Bone marrow (tissue), 2 donors: ENCODE measurements at places on chromosomes 5 and 9.

DNA sequence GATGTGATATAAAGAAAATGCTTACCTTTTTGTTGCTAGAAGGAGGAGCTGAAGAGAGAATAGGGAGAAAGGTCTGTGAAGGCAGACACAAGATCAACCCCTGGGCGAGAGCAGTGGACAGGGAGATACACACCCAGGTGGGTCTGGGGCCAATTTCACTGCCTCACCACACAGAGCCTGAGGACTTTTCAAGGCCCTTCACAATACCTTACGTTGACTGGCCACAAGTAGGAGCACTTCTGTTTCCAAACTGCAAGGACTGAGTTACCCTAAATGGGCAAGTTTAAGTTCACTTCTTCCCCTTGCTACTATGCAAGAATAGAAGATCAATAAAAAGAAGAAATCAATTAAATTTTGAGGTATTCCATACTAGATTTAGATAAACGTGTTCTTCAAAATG, 174.5 kb upstream of the SLC12A2 start:
- peak; percentile 11 for DNase-seq

- DNase-seq: no peak
Measured at GRCh38 chr9:134525841-134526583, 115.6 kb upstream of the COL5A1 start.

DNA sequence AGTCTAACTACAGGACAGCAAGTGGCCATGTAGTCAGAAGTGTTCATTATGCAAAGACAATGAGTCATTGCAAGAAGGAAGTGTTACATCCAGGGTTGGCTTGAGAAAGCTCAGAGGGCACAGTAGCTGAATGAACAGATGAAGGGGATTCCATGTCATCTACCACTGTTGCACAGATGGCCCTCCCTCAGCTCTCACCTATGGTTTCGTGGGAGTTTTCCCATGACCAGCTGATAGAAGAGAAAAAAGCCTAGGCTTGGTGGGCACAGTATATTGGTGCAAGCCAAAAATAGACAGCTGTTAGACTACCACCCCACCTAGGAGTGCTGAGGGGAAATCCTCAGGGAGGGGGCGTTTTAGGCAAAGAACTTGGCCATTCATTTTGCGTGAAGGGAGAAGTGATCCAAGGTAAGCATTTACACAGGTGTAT, 217.0 kb downstream of the DMRT2 start:
- no peak for DNase-seq

DNA sequence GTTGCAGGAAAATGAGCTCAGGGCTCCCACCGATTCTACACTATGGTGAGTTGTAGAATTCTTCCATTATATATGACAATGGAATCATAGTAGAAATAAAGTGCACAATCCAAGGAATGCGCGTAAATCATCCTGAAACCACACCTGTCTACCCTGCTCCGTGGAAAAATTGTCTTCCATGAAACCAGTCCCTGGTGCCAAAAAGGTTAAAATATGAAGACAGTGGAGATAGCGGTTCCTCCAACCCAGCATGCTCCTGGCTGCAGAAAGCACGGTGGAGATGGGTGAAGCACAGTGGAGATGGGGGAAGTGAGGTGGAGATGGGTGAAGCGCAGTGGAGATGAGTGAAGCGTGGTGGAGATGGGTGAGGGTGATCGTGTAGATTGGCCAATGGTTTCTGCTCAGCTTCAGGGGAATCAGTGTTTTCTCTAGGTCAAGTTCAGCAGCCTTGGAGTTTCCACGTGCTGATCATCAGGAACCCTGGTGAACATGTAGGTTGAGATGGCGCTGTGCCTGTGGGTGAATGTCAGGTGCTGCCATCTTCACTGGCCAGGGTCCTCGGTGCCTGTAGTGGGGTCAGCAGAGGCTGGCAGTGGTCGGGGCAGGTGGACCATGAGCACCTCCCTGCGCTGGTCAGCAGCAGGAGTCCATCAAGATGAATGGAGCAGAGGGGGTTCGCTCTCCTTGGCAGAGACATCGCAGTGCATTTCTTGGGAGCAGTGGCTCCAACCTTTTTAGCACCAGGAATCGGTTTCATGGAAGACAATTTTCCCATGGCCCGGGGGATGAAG, 20.3 kb downstream of the PAEP start:
- DNase-seq: no peak

DNA sequence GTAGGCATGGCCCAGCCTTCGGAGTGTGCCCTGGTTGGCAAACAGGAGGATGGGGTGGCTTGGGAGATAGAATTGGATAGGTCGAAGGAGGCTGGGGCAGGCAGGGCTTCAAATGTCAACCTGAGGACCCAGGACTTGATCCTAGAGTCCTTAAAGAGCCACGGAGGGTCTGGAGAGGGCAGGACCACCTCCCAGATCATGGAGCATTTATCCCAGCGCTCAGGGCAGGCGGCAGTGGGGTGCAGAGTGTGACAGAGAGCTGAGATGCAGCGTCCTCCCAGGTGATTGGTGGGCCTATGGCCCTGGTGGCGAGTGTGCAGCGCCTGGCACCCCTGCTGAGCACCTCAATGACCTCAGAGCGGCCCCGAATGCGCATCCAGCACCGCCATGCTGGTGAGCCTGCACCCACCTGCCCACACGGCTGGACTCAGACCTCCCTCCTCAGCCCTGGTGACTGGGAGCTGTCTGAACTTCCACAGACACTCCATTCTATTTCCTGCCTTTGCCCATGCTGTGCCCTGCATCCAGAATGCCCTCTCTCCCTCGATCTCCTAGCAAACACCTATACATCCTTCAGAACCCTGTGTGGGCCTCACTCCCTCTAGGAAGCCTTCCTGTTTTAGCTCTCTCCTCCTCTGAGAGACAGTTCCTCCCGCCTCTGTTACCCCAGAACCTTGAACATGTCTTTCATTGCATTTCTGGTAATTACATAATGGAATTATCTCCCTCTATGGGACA, 6.3 kb downstream of the ADGRD2 start:
- DNase-seq: no peak

GRCh38 chr9:114738581-114739316, 56.8 kb upstream of the TEX48 start:
- DNase-seq: peak; percentile 83

- DNase-seq: no peak
Measured at GRCh38 chr5:137486707-137487106, 12.4 kb downstream of the SPOCK1 start.

- DNase-seq: no peak
Measured at GRCh38 chr9:12094046-12094445, 599.1 kb upstream of the TYRP1 start.

- DNase-seq: peak; percentile 77
Measured at GRCh38 chr9:111001526-111001925, 36.7 kb downstream of the LPAR1 start.

- DNase-seq: no peak
Measured at GRCh38 chr9:81079055-81079454, 610.3 kb downstream of the TLE1 start.

- no peak for DNase-seq
Measured at GRCh38 chr5:142192286-142193113, 83.9 kb downstream of the NDFIP1 start.

- no peak for DNase-seq
Measured at GRCh38 chr5:125311743-125312142, 565.3 kb upstream of the ZNF608 start.

DNA sequence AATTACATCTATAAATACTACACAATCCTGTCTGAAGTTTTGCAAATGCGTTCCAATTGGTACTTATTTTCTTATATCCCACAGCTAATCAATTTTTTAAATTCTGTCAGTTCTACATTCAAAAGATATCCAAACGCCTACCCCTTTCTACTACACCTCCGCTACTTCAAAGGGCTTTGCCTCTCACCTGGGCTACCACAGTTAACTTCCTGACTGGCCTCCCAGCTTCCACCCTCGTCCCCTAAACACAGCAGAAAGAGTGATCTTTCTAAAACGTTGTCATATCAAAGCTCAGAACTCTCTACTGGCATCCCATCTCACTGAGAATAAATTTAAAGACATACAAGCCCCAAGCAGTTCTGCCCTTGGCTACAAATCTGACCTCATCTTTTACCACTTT, 32.3 kb upstream of the NIPBL start:
- no peak for DNase-seq

DNA sequence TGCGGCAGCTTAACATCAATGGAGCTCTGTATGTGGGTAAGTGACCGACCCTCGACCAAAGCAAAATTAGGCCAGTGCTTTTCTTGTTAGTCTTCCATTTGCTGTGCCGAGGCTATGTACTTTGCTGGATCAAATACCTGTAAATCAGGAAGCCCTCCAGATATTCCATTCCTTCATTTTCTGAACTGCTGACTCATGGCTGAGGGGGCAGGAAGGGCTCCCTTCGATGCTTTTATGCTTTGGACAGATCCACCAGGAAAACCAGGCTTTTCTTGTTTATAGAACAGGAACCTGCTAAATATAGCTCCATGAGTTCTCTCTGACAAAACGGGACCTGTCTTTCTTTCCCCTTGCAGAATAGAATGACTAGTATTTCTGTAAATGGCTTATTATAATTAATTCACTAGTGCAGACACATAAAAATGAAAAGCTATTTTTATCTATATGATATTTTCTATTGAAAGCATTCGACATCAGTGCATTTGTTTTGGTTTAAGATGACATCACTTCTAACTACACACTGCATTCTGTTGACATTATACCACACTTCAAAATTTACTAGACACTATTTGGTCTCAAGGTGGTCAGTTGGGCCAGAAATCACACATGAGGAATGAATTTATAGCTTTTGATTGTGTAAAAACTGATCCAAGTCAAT, 93.3 kb downstream of the LIFR start:
- no peak for DNase-seq

DNA sequence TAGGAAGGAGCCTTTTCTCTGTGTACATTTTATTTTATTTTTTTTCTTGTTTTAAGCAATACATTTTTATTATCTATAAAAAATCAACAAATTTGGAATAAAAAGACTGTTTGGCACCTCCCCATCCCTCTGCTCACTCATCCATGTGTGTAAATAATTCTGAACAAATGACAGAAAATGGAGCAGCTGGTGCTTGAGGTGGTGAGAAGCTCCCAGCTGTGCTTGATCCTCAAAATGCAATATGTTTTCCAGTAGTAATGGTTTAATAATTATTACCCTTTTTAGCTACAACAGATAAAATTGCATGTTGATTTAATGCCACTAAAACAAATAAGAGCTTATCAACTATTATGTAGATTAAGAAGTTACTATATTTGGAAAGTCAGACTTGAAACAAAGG, 132.5 kb downstream of the CDH18 start:
- no peak for DNase-seq

- DNase-seq: no peak
Measured at GRCh38 chr9:81132796-81133195, 556.6 kb downstream of the TLE1 start.

DNA sequence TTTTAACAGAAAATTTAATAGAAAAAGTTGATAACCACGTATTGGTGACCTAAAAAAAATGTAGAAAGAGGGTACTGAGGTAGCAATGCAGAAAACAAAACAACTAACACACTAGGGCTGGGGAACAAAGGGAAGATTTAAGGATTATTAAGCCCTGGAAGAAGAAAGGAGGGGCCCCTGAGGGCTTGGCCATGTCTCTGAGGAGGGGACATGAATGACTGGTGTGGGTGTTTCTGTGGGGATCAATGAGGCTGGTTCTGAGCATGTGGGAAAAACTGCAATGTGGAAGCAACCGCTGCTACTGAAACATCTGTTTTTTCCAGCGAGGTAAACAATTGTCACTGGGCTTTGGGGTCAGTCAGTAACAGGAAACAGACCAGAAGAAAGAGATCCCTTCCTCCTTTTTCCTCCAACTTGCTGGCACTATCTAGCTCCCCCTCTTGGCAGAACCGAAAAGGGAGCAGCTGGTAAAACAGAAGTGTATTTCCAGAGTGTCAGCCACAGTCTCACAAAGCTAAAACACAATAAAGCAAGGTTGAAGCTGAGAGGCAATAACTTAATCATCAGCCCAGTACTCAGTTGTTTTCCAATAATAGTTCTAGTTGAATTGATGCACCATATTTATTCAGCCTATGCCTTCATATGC, 48.3 kb downstream of the ATPSCKMT start:
- no peak for DNase-seq

DNA sequence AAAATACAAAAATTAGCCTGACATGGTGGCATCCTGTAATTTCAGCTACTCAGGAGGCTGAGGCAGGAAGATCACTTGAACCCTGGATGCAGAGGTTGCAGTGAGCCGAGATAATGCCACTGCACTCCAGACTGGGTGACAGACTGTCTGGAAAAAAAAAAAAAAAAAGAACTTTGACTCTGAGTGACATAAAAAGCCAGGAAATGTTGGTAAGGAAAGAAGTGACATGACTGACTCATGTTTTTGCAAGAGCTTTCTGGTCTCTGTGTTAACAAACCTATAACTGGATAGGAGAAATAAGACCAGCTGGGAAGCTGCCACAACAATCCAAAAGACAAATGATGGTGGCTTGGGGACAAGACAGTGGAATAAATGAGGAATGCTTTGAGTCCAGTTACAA, 272.1 kb downstream of the HINT1 start:
- no peak for DNase-seq

- DNase-seq: no peak
Measured at GRCh38 chr9:135016037-135016640, 71.3 kb upstream of the OLFM1 start.

DNA sequence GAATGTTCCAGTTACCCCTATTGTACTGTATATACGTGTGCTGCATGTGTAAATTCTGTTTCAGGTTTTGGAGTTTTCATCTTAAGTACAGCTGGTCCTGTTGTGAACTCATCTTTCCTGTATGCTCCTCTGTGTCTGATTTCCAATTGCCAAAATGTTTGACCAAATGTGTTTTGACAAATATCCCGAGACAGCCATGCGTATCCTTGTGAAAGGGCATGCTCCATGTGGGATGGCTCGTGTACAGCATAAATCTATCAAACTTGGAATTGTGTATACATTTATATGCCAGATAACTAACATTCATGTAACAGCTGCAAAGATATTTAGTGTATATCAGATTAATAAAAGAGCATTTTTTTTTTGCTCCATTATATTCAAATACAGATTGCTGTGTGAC, 69.5 kb upstream of the IQGAP2 start:
- no peak for DNase-seq

DNA sequence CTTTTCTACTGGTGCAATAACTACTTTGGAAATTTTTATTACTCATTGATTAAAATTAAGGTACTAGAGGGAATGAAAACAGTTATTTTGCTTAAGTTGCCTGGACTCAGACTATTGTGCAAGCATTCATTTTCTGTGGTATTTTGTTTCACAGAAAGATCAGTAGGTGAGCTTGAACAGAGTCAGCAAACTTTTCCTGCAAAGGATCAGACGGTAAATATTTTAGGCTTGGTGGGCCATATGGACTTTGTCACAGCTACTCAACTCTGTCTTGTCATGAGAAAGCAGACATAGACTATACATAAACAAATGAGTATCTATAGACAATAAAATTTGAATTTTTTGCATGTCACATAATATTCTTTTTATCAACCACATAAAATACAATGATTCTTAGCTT, 1036.4 kb downstream of the NR2F1-AS1 start:
- DNase-seq: no peak

- no peak for DNase-seq
Measured at GRCh38 chr9:83242066-83242465, 179.1 kb upstream of the RASEF start.

GRCh38 chr5:10315824-10316509, 8.3 kb upstream of the CMBL start:
- DNase-seq: no peak
